GM19239 (cell line): ENCODE measurements at places on chromosomes 3 and 15.

- DNase-seq, result no peak
These were observed 45.8 kb upstream of the FOXP1 start for GRCh38 chr3:71629289-71629688.

DNA sequence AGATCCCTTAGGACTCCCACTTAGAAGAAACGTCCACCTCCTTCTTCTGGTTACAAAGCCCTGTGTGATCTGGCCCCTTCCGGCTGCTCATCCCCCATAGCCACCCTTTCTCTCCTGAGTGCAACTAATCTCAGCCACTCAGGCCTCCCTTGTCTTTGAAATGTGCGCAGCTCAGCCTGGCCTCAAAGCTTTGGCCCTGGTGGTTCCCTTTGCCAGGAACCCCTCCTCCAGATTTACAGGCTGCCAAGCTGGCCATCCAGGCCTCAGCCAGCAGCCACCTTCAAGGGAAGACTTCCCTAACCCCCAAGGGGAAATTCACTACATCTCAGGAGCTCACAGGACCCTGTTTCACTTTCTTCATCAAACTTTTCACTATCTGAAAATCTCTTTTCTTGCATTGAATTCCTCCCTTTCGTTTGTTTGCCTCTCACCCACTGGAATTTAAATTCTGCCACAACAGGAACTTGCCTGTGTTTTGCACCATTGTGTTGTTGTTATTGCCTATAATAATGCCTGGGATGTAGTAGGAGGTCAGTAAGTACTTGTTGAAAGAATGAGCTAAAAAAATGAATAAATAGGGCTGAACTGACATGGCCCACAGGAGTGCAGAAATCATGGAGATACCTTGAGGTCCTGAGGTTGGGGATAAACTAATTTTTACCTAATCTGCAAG, 109.5 kb upstream of the PFN2 start:
- DNase-seq, result no peak

DNA sequence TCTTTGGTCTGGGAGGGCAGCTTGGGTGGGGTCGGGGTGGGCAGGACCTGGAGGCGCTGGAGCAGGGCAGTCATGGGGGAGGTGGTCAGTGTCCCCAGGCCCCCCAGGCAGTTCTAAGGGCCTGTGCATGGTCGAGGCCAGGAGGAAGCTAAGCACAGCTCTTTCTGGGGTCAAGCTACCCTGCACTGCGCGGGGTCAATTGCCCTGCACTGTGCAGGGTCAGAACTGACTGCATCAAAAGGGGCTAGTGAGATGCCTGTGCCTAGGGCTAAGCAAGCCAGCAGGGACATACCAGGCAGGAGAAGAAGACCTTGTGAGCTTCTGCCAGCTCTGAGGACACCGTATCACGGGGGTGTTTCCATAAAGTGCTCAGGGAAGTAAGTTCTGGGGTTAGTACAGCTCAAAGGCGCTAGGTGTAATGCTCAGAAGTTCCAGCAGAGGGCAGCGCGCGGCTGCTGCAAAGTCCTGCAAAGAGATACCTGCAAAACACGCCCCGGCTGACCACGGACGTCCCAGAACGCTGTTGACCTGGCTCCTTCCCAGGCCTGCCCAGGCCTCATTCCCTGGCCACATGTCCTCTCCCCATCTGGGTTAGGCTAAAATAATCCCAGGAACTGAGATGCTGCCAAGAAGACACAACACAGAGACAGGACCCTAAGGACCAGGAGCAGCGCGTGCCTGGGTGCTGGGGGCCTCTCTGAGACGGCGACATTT, 18.8 kb upstream of the IQSEC1 start:
- peak; percentile 75 for DNase-seq

DNA sequence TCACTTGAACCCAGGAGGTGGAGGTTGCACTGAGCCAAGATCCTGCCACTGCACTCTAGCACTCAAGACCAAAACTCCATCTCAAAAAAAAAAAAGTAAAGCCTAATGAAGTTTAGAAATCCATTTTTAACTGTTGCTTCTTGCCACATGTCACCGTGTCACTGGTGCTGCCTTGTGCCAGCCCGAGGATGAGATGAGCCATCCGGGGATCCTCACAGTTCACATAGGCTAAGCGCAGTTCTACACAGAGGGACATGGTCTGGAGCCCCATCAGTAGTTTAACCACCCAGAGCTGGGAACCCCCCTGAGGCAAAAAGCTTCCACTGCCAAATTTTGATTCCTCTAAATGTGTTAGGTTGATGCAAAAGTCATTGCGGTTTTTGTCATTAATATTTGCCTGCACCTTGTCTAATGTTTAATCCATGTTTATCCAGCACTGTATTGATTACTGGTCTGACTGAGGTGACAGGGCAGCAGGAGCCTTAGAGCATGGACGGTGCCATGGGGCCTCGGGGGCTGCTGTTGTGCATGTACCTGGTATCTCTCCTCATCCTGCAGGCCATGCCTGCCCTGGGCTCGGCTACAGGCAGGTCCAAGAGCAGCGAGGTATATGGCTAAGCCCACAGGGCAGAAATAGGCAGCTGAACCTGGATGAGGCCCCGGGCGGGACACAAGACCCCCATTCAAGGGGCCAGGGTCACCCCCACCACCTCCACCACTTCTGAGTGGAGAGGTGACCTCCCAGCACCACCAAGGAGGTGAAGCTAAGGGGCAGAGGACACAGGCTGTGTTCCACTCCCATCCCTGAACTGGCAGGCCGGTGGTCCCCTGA, at the start of gene ITIH1:
TSS of gene ITIH1 (plus strand) at position 473 of the 832 bp plus-strand sequence. CDS start at position 490, 17 bp downstream.
- DNase-seq, result no peak

GRCh38 chr15:87871731-87872320, 384.7 kb downstream of the NTRK3 start:
- DNase-seq, result no peak

- DNase-seq, result peak; percentile 78
These were observed 19.2 kb upstream of the CORO2B start for GRCh38 chr15:68559345-68560310.

- no peak for DNase-seq
These were observed 17.1 kb downstream of the SLC9A9 start for GRCh38 chr3:143831208-143831607.

DNA sequence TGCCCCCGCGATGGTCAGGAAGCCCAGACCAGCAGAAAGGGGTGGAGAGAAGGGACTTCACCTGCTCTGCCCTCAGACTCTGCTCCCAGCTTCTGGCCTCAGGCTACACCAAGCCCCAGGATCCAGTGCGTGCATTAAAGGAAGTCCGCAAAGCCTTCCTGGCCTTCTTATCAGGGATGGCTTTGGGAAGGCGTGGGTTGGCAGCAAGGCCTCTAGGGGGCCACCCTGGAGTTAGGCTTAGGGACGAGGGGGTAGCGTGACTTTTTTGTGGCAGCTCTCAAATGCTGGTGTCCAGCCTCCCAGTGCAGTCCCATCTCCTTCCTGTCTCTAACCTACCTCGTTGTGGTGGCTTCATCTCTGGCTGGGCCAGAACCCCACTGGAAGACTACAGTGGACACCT, 18.9 kb upstream of the RPL29 start:
- no peak for DNase-seq

GRCh38 chr15:59687836-59688235, 1.3 kb downstream of the BNIP2 start:
- DNase-seq, result no peak

GRCh38 chr3:8110966-8111798, 390.4 kb upstream of the LMCD1 start:
- peak; percentile 12 for DNase-seq

- no peak for DNase-seq
These were observed 5.1 kb downstream of the HIGD2B start for GRCh38 chr15:72680931-72681330.

- DNase-seq, result no peak
These were observed 113.1 kb downstream of the NSMCE3 start for GRCh38 chr15:29156521-29156920.

GRCh38 chr3:183930086-183930485, 45.4 kb upstream of the PARL start:
- DNase-seq, result no peak

DNA sequence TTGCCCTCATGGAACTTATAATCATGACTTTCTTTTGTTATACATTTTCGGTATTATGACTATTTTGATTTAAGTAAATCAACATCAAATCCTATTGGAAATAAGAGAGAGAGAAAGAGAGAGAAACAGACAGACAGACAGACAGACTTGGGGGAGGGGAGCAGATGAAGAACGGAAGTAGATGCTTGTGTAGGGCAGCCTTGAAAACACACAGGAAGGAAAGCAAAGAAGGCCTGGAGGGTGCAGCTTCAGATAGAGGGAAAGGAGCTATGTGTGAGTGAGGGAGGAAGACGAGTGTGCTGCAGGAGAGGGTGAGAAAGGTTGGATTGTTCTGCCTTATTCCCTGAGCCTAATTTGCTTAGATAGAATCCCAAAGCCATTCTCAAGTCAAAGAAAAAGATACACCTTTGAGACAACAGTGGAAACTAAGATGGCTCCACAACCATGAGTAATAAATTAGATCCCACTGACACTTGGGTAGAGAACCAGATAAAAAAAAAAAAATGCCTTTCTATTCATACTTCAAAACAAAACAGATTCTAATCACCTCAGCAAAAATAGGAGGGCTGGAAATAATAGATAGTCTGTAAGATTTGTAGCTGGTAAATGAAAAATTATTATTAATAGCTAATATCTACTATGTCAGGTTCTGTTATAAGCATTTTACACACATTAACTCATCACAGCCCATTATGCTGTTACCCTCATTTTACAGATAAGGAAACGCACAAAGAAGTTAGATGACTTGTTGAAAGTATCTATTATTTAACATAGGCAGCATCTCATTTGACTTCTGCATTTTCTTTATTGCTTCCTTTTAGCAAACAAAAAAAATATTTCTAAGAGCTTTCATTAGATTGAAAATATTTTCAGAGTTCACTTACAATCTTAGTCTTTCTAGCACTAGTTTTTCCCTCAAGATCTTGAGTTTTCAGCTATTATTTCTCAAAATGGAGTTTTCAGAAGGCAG, 214.1 kb downstream of the TNIK start:
- DNase-seq, result no peak

DNA sequence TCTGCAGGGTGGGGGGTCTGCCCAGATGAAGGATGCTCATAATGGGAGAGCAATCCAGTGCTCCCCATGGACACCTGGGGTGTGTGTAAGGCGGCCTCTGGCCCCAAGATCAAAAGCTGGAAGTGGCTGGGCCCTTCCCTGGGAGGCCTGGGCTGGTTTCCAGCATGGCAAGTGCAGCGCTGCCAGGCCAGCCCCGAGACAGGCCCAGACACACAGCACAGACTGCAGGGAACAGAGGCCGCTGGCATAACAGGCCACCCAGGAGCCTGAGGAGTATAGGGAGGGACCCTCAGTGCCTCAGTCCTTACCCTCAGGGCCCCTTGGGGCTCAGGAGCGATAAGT, 10.0 kb downstream of the ITPKA start:
- DNase-seq, result no peak

- DNase-seq, result no peak
These were observed 9.8 kb downstream of the GPR27 start for GRCh38 chr3:71763426-71763825.

DNA sequence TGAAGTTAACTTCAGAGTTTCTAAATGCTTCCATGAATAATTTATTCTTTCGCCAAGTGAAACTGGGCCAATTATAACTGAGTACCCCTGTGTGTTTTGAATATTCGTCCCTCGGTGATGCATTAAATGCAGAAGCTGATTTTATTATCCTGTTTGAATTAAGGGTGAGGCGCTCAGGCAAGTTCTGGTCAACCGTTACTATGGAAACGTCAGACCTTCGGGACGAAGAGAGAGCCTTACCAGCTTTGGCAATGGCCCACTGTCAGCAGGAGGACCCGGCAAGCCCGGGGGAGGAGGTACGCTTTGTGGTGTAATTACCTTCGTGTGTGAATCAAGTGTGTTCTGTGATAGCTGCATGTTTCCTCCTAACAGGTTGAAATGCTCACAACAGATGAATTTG, 239.8 kb downstream of the ITPR1 start:
- no peak for DNase-seq

GRCh38 chr3:65878831-65879230, 159.9 kb downstream of the MAGI1 start:
- no peak for DNase-seq

- peak; percentile 22 for DNase-seq
These were observed 125.1 kb downstream of the TIGIT start for GRCh38 chr3:114418724-114419543.

- DNase-seq, result no peak
These were observed 43.5 kb downstream of the ATP13A5 start for GRCh38 chr3:193335031-193335430.

DNA sequence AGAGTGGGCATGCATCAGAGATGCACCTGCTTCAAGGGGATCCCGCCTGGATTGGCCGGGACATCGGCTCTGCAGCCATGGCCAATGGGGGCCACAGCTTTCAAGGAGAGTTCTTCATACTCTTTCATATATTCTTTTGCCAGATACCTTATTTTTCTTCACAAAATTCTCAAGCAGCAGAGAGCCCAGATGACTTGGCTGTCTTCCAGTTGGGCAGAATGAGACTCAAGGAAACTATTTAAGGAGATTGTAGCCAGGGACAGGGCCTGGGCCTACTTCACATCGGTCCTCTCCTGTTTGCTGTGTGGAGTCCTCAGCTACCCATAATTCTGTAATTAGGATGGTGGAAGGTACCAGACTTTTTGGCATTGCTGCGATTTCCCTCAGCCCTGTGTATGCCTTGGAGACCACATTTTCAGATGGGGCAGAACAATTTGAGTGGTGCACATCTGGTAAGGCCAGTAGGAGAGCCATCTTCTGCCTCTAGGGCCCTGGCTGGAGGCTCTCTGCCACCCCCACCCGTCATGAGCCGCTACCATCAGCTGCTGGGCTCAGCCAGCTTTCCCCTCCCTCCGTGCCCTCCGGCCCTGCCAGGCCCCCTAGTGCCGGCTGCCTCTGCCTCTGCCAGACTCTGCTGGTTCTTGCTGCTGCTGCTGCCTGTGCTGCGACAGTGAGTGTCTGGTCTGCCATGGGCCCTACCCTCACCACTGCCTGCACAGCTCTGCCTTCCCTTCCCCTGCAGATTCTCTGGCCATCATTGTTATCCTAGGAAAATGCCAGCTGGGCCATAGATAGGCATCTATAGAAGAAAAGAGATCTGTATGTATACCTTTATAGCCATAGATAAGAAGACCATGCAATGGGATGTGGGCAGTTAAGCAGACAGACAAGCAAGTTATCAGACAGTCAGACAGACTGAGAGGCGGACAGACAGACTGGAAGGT, 6.7 kb downstream of the PLIN1 start:
- no peak for DNase-seq

- no peak for DNase-seq
These were observed 117.8 kb downstream of the LRIG1 start for GRCh38 chr3:66383023-66383422.

DNA sequence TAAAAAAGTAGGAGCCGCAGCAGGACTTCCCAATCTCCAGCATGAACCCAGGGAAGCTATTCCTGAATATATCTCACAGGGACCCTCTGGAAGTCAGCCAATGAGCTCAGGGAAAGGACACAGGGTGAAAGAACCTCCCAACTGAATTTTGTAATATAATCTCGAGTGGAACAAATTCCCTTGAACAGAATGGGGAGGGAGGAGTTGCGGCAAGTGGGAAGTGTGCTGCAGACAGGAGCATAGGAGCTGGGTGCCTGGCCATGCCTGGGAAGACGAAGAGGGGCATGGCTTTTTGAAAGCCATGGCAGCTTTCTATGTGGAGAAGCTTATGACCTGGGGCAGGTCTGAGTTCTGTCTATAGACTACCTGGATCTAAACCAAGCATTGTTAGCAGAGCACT, 98.4 kb downstream of the CBLB start:
- DNase-seq, result no peak

GRCh38 chr3:183587336-183587735, 31.8 kb upstream of the KLHL6 start:
- DNase-seq, result no peak

GRCh38 chr3:143888846-143889245, 40.6 kb upstream of the SLC9A9 start:
- no peak for DNase-seq
